ENCODE measurements at places on chromosomes 3 and 15. TPM values are rescaled to one million over a fixed set of nuclear protein-coding genes. Genes with fewer than 3 reads are reported as not detected.
A peak's percentile ranks its signal among the peaks of the same experiment; 100 is the strongest.

DNA sequence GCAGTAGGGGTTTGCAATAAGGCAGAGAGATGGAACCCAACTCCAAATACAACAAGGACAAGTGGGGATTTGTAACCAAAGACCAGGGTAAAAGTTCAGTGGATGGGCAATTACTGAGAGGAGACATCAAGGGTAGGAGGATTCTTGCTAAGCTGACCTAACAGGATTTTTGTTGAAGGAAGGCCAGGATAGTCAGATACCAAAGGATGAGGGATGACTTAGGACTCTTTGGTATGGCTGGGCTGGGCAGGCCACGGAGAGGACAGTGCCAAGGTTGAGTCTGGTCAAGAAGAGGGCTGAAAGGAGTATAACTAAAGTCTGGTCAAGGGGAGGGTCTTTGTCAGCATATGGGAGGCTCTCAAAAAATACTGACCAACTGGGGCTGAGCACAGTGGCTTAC, 85.3 kb upstream of the UBE2E2 start:
- no peak for DNase-seq

DNA sequence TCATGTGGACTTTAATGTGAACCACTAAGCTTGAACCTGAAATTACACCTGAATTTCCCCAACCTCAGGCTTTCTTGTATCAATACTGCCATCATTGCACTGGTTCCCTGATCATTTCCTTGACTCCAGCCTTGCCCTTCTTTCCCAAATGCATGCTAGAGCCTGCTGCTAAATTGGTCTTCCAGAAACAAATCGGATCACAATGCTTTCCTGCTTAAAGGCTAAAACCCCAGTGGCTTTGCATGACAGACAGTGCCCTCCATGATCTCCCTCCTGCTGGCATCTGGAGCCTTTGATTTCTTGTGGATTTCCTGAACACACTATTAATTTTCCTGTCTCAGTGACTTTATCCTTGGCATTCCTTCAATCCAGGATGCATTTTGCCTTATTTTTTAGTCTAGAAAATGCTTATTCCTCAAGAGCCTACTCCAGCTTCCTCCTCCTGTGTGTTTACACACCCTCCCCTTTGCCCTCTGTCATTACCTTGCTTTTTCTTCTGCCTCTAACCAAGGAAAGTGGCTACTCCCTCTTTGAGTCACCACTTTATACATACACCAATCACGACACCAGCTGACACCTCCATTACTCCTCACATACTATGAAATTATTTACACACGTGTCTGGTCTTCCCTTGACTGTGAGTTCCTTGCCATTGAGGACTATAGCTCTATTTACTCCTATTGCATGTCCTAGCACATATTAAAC, 214.6 kb downstream of the KCNAB1 start:
- DNase-seq, result no peak

DNA sequence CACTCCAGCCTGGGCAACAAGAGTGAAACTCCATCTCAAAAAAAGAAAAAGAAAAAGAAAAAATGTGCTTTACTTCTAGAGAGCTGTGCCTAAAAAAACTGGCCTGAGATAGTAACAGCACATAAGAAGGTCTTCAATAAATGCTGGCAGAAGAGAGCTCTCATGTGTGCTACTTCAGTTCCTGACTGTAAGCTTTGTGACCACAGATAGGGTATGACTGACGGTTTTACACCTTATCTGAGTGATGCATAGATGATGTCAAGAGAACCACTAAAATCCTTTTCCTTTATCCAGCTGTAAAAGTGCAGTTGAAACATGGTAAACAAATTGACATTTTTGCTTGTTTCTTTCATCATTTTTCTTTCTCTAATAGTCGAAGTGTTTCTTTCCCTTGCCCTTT, 127.9 kb downstream of the C3orf70 start:
- DNase-seq, result peak; percentile 25

DNA sequence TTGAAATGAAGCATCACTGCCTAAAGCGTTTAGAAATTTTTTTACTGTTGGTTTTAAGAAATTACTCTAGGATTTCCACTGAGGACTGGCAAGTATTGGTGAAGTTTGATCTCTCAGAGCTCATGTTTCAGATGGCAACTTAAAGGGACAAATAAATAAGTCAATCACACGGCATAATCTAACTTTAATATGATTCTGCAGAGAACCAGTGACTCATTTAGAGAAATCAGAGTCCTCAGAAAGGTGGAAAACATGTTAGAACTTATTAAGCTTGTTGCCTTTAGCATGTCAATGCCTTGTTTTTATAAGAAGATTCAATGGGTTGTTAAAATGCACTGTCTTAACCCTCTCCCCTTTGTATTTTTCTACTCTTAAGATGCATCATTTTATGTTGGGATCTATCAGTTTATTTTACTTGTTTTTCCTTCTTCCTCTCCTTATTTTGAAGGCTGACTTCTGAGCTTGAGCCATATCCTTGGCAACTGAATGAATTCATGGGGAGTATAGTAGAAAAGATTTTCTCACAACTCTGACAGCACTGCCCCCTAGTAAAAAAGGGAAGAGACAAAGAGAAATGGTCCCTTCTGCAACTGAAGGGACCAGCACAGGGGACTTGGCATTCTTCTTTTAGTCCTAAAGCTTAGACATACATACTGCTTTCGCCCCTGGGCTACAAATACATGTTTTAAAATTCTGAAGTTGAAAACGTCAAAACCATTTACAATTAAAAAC, 431.2 kb downstream of the LPP start:
- DNase-seq, result no peak

- no peak for DNase-seq
These were observed 438.7 kb upstream of the KCNMB2 start for GRCh38 chr3:178097576-178097975.

- no peak for DNase-seq
These were observed 92.3 kb upstream of the TJP1 start for GRCh38 chr15:29914511-29914926.

- DNase-seq, result no peak
These were observed 124.7 kb upstream of the RBMS3 start for GRCh38 chr3:29156086-29156715.

DNA sequence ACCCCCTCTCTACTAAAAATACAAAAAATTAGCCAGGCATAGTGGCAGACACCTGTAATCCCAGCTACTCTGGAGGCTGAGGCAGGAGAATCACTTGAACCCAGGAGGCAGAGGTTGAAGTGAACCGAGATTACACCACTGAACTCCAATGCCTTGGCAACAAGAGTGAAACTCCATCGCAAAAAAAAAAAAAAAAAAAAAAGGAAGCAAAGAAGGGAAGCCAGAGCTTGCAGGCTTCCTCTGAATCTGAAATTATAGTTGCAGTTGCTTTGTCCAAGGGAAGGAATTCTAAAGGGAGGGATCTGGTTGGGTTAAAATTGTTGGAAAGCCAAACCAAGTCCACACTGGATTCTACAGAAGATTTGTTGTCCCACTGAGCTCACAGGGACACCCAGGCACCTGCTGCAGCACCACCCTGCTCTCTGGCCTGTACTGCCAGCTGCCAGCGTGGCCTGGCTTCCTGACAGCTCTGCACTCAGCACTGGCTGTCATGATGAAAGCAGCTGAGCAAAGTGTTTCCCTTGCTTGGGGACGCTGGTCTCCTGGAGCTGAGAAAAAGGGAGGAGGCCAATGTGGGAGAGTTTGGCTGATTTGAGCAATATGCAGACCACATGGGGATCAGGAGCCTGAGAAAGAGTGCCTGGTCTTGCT, 88.8 kb upstream of the HES1 start:
- DNase-seq, result peak; percentile 28

Gene COL6A5
- 0.54 TPM for total RNA-seq

Measured in hematopoietic multipotent progenitor cell (in vitro differentiated cells).